ENCODE measurements at places on chromosomes 16 and 17. TPM values are rescaled to one million over a fixed set of nuclear protein-coding genes. Genes with fewer than 3 reads are reported as not detected.

Gene C16orf78
- total RNA-seq: not detected

Gene RAC3
- 13.1 TPM for total RNA-seq

Gene ZFHX3
- total RNA-seq: 10.8 TPM

Gene SALL1
- total RNA-seq: not detected

Gene GPATCH8
- 7.6 TPM for total RNA-seq
